ENCODE measurements at places on chromosomes 13 and 19.

DNA sequence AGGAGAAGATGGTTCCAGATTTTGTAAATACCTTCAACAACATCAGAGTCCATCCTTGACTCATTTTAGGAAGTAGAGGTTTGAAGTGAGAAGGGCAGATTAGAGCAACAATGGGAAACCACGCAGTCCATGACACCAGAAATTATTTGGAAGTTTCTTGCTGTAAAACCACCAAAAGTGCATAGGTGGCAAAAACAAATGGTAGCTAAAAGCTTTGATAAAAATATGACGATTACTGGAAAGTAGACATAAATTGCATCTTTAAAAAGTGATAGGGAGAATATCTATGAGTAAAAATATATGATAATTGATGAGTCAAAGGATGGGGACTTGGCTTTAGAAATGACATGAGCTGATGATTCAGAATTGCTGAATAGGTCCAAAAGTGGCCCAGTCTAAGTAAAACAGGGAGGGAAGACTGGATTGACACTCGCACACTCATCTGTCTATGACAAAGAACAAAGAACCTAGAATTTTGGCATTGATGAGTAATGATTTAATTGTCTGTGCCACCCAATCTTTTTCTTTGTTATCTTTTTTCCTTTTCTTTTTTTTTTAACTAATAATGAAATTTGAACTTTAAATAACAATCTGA, 472.2 kb downstream of the MYO16 start:
- DNase-seq = no peak

DNA sequence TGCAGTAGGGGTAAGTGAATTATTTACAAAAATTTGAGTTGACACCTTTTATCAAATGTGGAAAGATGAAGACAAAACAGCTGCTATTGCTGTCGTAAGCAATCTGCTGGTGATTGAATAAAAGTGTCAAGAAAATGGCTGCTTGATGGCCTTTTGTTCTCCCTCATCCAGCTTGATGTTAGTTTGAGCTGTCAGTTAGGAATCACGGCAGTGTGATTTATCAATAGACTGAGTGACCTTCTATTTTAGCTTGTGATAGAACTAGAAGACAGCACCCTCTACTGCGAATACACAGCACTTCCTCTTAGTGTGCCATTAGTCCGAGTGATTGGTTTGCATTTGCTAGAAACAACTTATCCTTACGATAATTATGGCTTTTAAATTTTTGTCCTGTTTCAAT, 76.3 kb downstream of the MZT1 start:
- no peak for DNase-seq

DNA sequence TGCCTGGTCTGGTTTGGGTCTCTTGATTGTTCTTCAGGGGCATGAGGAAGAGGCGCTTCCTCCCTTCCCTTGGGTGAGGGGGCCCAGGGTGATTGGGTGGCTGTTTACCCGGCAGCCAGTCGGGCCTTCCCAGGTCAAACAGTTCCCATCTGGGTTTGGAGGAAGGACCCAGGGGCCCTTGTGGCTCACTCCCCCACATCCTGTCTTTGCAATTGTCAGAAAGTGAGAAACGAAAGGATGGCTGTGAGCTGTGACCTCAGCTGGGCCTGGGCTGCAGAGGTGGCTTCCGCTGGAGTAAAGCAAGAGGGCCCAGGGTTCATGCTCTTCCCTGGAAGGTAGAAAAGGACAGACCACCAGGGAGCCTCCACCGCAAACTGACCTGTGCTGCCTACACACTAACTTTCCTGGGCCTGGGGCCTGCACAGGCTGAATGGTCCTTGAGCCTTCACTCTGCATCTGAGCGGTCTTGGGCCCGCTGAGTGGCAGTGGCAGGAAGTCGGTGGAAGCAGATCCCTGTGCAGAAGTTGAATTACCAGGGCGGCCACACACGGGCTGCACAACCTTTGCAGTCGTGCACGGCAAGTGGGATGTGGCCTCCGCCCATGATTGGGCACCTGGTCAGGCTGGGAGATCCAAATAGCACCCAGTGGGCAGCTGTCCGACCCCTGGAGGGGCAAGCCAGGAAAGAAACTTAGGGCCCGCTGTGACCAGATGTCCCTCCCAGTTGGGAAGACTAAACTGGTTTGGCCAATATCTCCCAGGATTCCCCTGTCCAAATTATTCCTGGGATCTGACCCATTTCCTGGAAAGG, 5.3 kb upstream of the CD79A start:
- peak; percentile 78 for DNase-seq

GRCh38 chr13:112968380-112968909, 569 bp upstream of the MCF2L start:
- peak; percentile 66 for DNase-seq

GRCh38 chr13:73106513-73107178, 47.8 kb downstream of the KLF5 start:
- DNase-seq = no peak

GRCh38 chr13:102440259-102440936, 38.5 kb upstream of the FGF14 start:
- no peak for DNase-seq

GRCh38 chr19:13770013-13770635, 4.1 kb upstream of the C19orf53 start:
- DNase-seq = no peak

DNA sequence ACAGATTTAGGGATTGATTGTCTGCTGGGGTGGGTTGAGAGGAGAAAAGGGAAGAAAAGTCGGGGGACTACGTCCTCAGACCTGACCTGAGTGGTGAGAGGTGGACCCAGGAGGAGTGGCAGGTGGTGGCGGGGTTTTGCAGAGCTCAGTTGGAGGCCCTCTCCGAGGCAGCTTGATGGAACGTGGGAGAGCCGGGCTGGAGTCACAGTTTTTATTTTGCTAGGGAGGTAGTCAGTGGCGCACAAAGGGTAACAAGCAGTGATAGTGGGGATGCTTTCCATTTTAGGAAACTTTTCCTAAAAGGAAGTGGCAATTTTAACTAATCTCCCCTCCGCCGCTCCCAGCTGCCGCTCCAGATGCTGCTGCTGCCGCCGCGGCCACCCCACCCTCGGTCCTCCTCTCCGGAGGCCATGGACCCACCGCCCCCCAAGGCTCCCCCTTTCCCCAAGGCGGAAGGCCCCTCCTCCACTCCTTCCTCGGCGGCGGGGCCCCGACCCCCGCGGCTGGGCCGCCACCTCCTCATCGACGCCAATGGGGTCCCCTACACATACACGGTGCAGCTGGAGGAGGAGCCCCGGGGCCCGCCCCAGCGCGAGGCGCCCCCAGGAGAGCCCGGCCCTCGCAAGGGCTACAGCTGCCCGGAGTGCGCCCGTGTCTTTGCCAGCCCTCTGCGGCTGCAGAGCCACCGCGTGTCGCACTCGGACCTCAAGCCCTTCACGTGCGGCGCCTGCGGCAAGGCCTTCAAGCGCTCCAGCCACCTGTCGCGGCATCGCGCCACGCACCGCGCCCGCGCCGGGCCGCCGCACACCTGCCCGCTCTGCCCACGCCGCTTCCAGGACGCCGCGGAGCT, 1.1 kb upstream of the ZNF581 start:
- peak; percentile 67 for DNase-seq

GRCh38 chr19:19134687-19135158, 3.6 kb downstream of the TMEM161A start:
- DNase-seq = peak; percentile 65

DNA sequence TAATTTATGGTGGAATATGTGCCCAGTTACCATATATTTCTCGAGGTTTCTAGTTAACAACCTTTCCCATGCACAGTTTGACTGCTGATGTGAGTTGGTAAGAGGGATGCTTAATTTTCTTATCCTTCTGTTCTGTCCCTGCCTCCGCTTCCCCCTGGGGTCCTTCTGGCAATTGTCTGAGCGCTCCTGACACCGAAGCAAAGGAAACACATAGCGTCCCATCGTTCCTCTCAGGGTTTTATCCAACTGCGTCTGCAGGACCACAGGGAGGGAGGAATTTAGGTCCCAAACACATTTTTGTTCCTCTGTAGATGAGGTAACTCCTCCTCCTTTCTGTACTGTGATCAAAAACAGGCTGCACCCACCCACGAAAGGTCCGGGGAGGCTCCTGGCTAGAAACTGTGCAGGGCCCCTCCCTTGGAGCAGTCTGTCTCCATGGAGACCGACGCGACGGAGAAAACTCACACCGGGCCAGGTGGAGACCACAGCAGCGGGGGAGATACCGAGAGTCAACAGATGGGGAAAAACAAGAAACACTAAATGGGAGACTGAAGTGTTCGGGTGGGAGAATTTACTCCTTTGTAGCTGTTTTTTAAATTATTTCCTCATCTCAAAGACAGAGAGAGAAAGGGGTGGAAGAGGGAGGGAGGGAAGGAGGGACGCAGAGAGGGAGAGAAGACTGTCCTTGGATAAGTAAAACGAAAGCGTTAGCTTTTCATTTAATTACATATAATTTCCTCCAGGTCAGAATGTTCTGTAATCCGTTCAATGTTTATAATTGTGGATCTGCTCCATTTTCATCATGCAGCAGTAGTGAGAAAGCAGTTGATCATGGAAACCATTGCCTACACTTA, 191.8 kb upstream of the NBEA start:
- DNase-seq = no peak

DNA sequence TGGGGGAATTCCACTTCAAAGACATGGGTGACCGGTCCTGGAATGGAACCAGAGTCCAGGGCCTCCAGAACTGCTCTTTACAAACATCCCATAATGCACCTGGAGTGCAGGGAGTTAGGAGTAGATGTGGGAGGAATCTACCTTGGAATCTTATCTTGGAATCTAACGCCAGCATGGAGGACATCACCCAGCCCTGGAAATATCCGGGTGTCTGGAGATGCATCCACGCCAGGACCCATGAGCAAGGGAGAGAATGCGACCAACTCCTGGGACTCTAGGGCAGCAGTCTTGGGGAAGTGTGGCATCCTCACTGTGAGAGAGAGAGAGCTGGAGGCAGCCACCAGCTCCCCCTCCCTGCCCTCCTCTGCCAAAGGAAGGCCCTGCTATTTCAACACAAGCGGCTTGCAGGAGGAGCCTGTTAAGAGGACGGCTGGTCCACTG, 211.8 kb downstream of the UQCRFS1 start:
- DNase-seq = no peak

GRCh38 chr19:1833540-1833939, 14.7 kb downstream of the REXO1 start:
- DNase-seq = no peak

All from activated T-cell treated with anti-CD3 and anti-CD28 coated beads, Interleukin-2, amount 50 U/mL, for 24 hours (primary cell).